ENCODE measurements at places on chromosomes 5 and 9. TPM values are rescaled to one million over a fixed set of nuclear protein-coding genes. Genes with fewer than 3 reads are reported as not detected.

- no peak overlapping the region for H3K27ac ChIP-seq
- H3K27me3 ChIP-seq: peaks cover 5% of the 10 kb centered on the region
- DNase-seq: no peak
These were observed 165.6 kb upstream of the IRX2 start for GRCh38 chr5:2917093-2917492.

- no peak for DNase-seq
- no peaks in the 10 kb centered on the region for H3K27me3 ChIP-seq
- H3K27ac ChIP-seq: no peak overlapping the region
- no peak overlapping the region for H3K4me3 ChIP-seq
- peaks cover 32% of the 10 kb centered on the region for H3K4me1 ChIP-seq
These were observed 40.8 kb downstream of the GRAMD2B start for GRCh38 chr5:126464016-126464415.

GRCh38 chr5:173834071-173834771 is 53.9 kb upstream of the CPEB4 start:
- no peak overlapping the region for H3K27ac ChIP-seq
- no peak overlapping the region for H3K4me3 ChIP-seq
- H3K27me3 ChIP-seq: no peaks in the 10 kb centered on the region

- H3K4me1 ChIP-seq: no peaks in the 10 kb centered on the region
- H3K4me3 ChIP-seq: no peak overlapping the region
- no peaks in the 10 kb centered on the region for H3K27me3 ChIP-seq
- H3K36me3 ChIP-seq: no peaks in the 10 kb centered on the region
- H3K27ac ChIP-seq: no peak overlapping the region
- no peak for DNase-seq
These were observed 438.0 kb upstream of the WWC1 start for GRCh38 chr5:167853421-167853820.

GRCh38 chr5:180332051-180332517 is 21.1 kb downstream of the GFPT2 start:
- no peak overlapping the region for H3K27ac ChIP-seq
- no peaks in the 10 kb centered on the region for H3K36me3 ChIP-seq
- DNase-seq: no peak
- no peaks in the 10 kb centered on the region for H3K4me1 ChIP-seq
- H3K27me3 ChIP-seq: peaks cover 5% of the 10 kb centered on the region

- no peak overlapping the region for H3K4me3 ChIP-seq
- DNase-seq: no peak
- H3K4me1 ChIP-seq: peaks cover 15% of the 10 kb centered on the region
- H3K27ac ChIP-seq: no peak overlapping the region
These were observed 102.4 kb downstream of the PCSK1 start for GRCh38 chr5:96330530-96331140.

GRCh38 chr5:177432839-177433657 is 6.6 kb downstream of the GRK6 start:
- peaks cover 87% of the 10 kb centered on the region for H3K4me1 ChIP-seq
- H3K27me3 ChIP-seq: no peaks in the 10 kb centered on the region
- peaks cover 14% of the 10 kb centered on the region for H3K36me3 ChIP-seq
- H3K4me3 ChIP-seq: peak overlapping the region; percentile 70

GRCh38 chr9:93846349-93846748 is 108.8 kb downstream of the BARX1 start:
- H3K27ac ChIP-seq: no peak overlapping the region
- peaks cover 4% of the 10 kb centered on the region for H3K36me3 ChIP-seq
- H3K27me3 ChIP-seq: peaks cover 58% of the 10 kb centered on the region
- no peak for DNase-seq
- no peaks in the 10 kb centered on the region for H3K4me1 ChIP-seq

- H3K4me3 ChIP-seq: no peak overlapping the region
- peaks cover 35% of the 10 kb centered on the region for H3K27me3 ChIP-seq
- no peak for DNase-seq
These were observed 69.3 kb downstream of the MACIR start for GRCh38 chr5:103327893-103328292.

- DNase-seq: no peak
- peaks cover 19% of the 10 kb centered on the region for H3K4me1 ChIP-seq
- no peak overlapping the region for H3K4me3 ChIP-seq
- H3K27me3 ChIP-seq: no peaks in the 10 kb centered on the region
These were observed 75.1 kb downstream of the MRPS27 start for GRCh38 chr5:72244862-72245371.

- H3K4me1 ChIP-seq: peaks cover 5% of the 10 kb centered on the region
- no peak overlapping the region for H3K27ac ChIP-seq
- no peaks in the 10 kb centered on the region for H3K27me3 ChIP-seq
- DNase-seq: peak; percentile 72
- H3K36me3 ChIP-seq: no peaks in the 10 kb centered on the region
These were observed 205.8 kb upstream of the IER5L start for GRCh38 chr9:129383561-129384490.

- H3K4me3 ChIP-seq: no peak overlapping the region
- no peak overlapping the region for H3K27ac ChIP-seq
- H3K36me3 ChIP-seq: no peaks in the 10 kb centered on the region
These were observed 13.2 kb upstream of the LVRN start for GRCh38 chr5:115949096-115949495.

DNA sequence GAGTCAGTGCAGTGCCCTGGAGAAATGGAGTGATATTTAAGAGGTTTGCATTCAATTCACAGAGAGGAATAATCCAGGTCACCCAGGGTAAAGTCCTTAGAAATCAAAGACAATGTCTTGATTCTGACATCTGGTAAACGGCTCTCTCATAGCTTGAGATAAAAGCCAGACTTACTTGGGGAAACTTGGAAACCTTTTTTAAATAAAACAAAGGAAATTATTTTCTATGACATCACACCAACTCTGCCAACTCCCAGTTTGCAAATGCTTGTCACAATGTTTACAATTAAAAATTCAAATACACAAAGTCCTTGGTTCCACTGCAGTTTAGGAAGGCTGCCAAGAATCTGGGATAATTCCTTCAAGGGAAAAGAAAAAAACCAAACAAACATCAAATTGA is 255.1 kb upstream of the NREP start:
- H3K4me1 ChIP-seq: no peaks in the 10 kb centered on the region
- no peak overlapping the region for H3K27ac ChIP-seq
- no peak for DNase-seq

- H3K4me1 ChIP-seq: no peaks in the 10 kb centered on the region
- H3K4me3 ChIP-seq: no peak overlapping the region
- H3K36me3 ChIP-seq: no peaks in the 10 kb centered on the region
- H3K27ac ChIP-seq: no peak overlapping the region
- no peak for DNase-seq
These were observed 100.4 kb upstream of the ZNF618 start for GRCh38 chr9:113775749-113776148.

DNA sequence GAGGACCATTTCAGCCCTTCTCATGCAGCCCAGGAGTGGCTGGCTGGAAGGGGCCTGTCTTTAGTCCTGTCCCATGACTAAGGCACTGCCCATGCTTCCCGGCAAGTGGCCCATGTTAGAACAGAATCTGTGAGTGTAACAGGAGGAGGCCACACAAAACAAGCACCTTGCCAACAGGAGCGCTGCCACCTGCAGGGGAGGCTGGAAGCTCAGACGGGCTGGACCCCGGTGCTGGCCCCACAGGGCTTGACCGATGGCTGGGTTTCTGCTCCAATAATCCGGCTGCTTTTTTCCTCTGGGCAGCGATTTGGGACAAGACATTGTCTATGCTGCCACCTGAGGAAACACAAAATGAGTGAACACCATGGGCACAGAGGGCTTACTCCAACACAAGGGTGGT is 28.4 kb downstream of the ANKS6 start:
- no peak overlapping the region for H3K27ac ChIP-seq
- H3K4me3 ChIP-seq: no peak overlapping the region
- H3K36me3 ChIP-seq: peaks cover 4% of the 10 kb centered on the region
- H3K27me3 ChIP-seq: no peaks in the 10 kb centered on the region

DNA sequence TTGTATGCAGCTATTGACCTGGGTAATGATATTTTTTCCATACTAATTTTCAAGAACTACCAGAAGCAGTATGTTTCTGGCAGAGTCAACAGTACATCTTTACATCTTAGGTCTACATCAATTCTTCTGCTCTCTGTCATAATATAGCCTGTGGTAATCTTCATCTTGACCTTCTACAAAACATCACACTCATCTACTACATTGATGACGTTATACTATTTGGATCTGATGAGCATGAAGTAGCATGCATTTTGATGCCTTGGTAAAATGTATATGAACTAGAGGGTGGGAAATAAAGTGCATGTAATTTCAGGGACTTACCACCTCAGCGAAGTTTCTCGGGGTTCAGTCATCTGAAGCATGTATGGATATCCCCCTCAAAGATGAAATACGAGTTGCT is 629.7 kb upstream of the SGCD start:
- H3K4me1 ChIP-seq: no peaks in the 10 kb centered on the region
- no peak overlapping the region for H3K4me3 ChIP-seq
- H3K27ac ChIP-seq: no peak overlapping the region
- H3K27me3 ChIP-seq: no peaks in the 10 kb centered on the region
- DNase-seq: no peak

GRCh38 chr5:231661-232060 is 13.5 kb downstream of the SDHA start:
- H3K4me1 ChIP-seq: peaks cover 9% of the 10 kb centered on the region
- DNase-seq: peak; percentile 18
- peaks cover 12% of the 10 kb centered on the region for H3K36me3 ChIP-seq
- no peaks in the 10 kb centered on the region for H3K27me3 ChIP-seq
- peak overlapping the region; percentile 27 for H3K27ac ChIP-seq

- H3K27ac ChIP-seq: no peak overlapping the region
- DNase-seq: no peak
- H3K27me3 ChIP-seq: no peaks in the 10 kb centered on the region
- no peak overlapping the region for H3K4me3 ChIP-seq
These were observed 161.4 kb upstream of the KLF4 start for GRCh38 chr9:107650995-107651394.

DNA sequence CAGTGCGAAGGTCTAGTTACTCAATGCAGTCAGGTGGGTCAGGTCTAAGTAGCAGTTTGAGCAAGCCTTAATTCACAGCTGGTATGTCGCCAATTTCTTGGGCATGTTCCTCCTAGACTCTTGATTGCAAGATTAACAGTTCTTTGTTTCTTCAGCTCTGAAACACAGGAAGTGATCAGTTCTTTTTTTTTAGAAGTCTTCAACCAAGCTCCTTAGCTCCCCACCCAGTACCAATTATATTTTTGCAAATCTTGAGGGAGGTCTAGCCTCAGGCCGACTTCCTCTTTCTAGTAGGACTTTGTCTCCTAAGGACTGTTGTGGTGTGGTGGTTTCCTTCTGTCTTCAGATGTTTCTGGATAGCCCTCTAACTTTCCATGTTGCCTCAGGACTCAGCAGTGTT is 2054.2 kb downstream of the MAT2B start:
- peaks cover 1% of the 10 kb centered on the region for H3K36me3 ChIP-seq
- no peak for DNase-seq
- H3K27me3 ChIP-seq: no peaks in the 10 kb centered on the region
- H3K4me3 ChIP-seq: no peak overlapping the region
- H3K27ac ChIP-seq: no peak overlapping the region
- H3K4me1 ChIP-seq: no peaks in the 10 kb centered on the region

- no peaks in the 10 kb centered on the region for H3K4me1 ChIP-seq
- H3K4me3 ChIP-seq: no peak overlapping the region
These were observed 261.2 kb upstream of the PIK3R1 start for GRCh38 chr5:67954351-67954750.

GRCh38 chr9:127912296-127912695 is 4.5 kb downstream of the ST6GALNAC4 start:
- H3K4me1 ChIP-seq: peaks cover 53% of the 10 kb centered on the region
- DNase-seq: no peak
- peaks cover 2% of the 10 kb centered on the region for H3K36me3 ChIP-seq

- peak overlapping the region; percentile 77 for H3K4me3 ChIP-seq
- no peak for DNase-seq
- peaks cover 52% of the 10 kb centered on the region for H3K27me3 ChIP-seq
- H3K36me3 ChIP-seq: peaks cover 9% of the 10 kb centered on the region
- peaks cover 32% of the 10 kb centered on the region for H3K4me1 ChIP-seq
These were observed 2.2 kb downstream of the NR2F1 start for GRCh38 chr5:93585041-93585766.

GRCh38 chr9:28792716-28793115 is 1219.4 kb upstream of the C9orf72 start:
- no peak overlapping the region for H3K4me3 ChIP-seq
- no peaks in the 10 kb centered on the region for H3K36me3 ChIP-seq

GRCh38 chr5:67942421-67942820 is 273.1 kb upstream of the PIK3R1 start:
- no peak for DNase-seq
- H3K36me3 ChIP-seq: no peaks in the 10 kb centered on the region
- H3K27ac ChIP-seq: no peak overlapping the region
- H3K4me3 ChIP-seq: no peak overlapping the region
- peaks cover 6% of the 10 kb centered on the region for H3K27me3 ChIP-seq

- H3K27me3 ChIP-seq: no peaks in the 10 kb centered on the region
- no peaks in the 10 kb centered on the region for H3K36me3 ChIP-seq
- H3K4me1 ChIP-seq: no peaks in the 10 kb centered on the region
- H3K27ac ChIP-seq: no peak overlapping the region
- H3K4me3 ChIP-seq: no peak overlapping the region
- no peak for DNase-seq
These were observed 33.8 kb upstream of the TXNDC8 start for GRCh38 chr9:110371411-110372007.

- H3K4me1 ChIP-seq: peaks cover 100% of the 10 kb centered on the region
- peak overlapping the region; percentile 92 for H3K4me3 ChIP-seq
- H3K27me3 ChIP-seq: no peaks in the 10 kb centered on the region
- peaks cover 31% of the 10 kb centered on the region for H3K36me3 ChIP-seq
- peak; percentile 70 for DNase-seq
These were observed 31.2 kb downstream of the SEMA4D start for GRCh38 chr9:89466451-89467277.

GRCh38 chr5:76565009-76565408 is 58.2 kb downstream of the F2RL2 start:
- H3K4me3 ChIP-seq: no peak overlapping the region
- H3K4me1 ChIP-seq: peaks cover 23% of the 10 kb centered on the region
- H3K36me3 ChIP-seq: peaks cover 3% of the 10 kb centered on the region
- no peak overlapping the region for H3K27ac ChIP-seq

- H3K27ac ChIP-seq: no peak within 1 kb of the TSS
- no peaks in the 10 kb centered on the region for H3K4me1 ChIP-seq
- peaks cover 6% of the 10 kb centered on the region for H3K36me3 ChIP-seq
- peaks cover 26% of the 10 kb centered on the region for H3K27me3 ChIP-seq
- no peak for DNase-seq
- peak within 1 kb of the TSS; percentile 17 for H3K4me3 ChIP-seq
These were observed at the start of gene PCDHB2 for GRCh38 chr5:141094481-141095262. Gene PCDHB2, plus strand, starts transcription at chr5:141094615. Its CDS starts 176 bp downstream, at chr5:141094791.

GRCh38 chr9:91732187-91733005 is 217.6 kb downstream of the ROR2 start:
- no peak overlapping the region for H3K4me3 ChIP-seq
- H3K27ac ChIP-seq: no peak overlapping the region
- no peak for DNase-seq
- peaks cover 2% of the 10 kb centered on the region for H3K4me1 ChIP-seq
- H3K27me3 ChIP-seq: peaks cover 25% of the 10 kb centered on the region
- H3K36me3 ChIP-seq: no peaks in the 10 kb centered on the region

GRCh38 chr5:82594097-82594496 is 315.9 kb upstream of the RPS23 start:
- H3K27ac ChIP-seq: no peak overlapping the region
- DNase-seq: no peak

PLCXD3 gene
- not detected for total RNA-seq

FGF1 gene
- total RNA-seq: not detected

TTC16 gene
- 0.55 TPM for total RNA-seq

WDR38 gene
- not detected for total RNA-seq

DIRAS2 gene
- not detected for total RNA-seq

SUSD1 gene
- total RNA-seq: 9.9 TPM

TOR2A gene
- 16.4 TPM for total RNA-seq

RPS14 gene
- 3,917 TPM for total RNA-seq

ZNF462 gene
- total RNA-seq: 0.36 TPM

PCDH1 gene
- total RNA-seq: 0.25 TPM

GBGT1 gene
- 2.0 TPM for total RNA-seq

OR4F3 gene
- total RNA-seq: not detected

NME5 gene
- total RNA-seq: not detected

KLHL3 gene
- 8.3 TPM for total RNA-seq
